ENCODE measurements at places on chromosomes 11 and 22.

DNA sequence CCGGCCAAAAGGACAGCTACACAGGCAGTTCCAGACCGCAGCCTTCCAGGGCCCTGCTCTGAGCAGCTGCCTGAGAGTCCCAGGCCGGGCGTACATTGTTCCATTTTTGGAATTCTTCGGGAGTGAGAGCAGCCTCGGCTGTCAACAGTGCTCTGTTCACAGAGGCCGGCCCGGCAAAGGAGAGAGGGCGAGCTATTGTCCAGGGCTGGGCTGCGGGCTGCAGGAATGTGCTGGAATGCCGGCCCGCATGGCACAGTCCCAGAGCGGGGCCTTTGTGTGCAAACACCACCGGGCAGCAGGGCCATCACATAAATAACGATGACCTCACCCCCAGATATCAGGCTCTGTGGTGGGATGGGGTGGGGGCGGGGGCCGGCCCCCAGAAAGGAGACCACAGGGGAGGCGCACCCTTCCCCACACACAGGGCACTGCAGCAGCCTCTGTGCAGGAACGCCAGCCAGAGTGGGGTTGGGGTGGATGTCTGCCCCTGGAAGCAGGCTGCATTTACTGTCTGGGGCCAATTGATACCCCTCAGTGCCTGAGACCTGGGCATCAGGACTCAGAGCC, 15.8 kb downstream of the LINC01488 start:
- no peak for DNase-seq

DNA sequence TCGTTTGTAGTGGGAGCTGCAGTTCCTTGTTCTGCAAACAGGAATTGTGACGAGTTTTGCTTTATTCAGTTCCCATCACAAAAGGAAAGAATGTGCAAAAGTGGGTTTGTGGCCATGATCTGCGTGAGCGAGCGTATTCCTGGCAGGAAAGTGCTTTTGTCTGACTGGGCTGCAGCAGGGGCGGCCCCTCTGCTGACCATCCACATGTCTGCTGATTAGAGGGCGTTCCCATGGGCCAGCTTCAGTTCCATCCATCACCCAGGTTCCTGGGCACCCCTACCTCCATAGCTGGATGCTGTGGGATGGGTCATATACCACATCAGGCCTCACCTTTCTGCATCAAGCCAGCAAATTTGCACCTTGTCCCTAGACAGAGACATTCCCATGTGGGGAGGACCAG, 28.9 kb upstream of the GAL start:
- DNase-seq, result no peak

GRCh38 chr22:46090036-46090591, 60.2 kb upstream of the PPARA start:
- DNase-seq, result no peak

DNA sequence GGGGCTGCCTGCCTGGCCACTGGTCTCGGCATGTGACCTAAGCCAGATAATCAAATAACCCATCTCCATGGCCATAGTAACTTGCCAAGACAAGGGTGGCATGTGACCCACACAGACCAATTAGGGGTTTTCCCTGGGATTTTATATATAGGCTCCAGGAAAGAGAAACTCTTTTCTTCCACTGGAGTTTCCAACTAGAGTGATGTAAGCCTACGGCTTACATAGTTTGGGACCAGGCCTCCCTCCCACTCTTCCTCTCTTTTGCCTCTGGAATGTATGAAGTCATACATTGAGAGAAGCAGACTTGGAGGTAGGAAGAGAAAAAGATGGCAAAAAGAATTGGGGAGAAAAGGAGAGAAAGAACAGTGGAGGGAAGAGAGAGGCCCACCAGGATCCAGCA, 84.6 kb upstream of the LDLRAD3 start:
- DNase-seq, result no peak

- no peak for DNase-seq
Observed at GRCh38 chr11:44915621-44916020, 35.1 kb downstream of the TP53I11 start.

- no peak for DNase-seq
Observed at GRCh38 chr11:110338684-110339083, 42.3 kb upstream of the RDX start.

DNA sequence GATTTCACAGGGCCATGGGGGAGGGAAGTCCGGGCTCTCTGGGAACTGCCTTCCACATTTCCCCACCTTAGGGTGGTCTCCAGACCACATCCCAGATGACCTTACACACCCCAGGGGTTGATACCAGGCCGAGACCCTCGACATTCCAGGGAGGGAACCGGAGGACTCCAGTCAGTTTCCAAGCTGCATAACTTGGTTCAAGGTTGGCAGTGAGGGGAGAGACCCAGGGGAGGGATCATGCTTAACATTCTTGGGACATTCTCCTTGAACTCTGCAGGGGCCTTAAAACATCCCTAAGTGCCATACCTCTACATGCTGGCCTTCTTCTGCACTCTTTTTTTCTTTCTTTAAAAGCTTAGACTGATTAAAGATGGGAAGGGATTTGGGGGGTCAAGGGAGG, 251.0 kb downstream of the ST3GAL4 start:
- no peak for DNase-seq

DNA sequence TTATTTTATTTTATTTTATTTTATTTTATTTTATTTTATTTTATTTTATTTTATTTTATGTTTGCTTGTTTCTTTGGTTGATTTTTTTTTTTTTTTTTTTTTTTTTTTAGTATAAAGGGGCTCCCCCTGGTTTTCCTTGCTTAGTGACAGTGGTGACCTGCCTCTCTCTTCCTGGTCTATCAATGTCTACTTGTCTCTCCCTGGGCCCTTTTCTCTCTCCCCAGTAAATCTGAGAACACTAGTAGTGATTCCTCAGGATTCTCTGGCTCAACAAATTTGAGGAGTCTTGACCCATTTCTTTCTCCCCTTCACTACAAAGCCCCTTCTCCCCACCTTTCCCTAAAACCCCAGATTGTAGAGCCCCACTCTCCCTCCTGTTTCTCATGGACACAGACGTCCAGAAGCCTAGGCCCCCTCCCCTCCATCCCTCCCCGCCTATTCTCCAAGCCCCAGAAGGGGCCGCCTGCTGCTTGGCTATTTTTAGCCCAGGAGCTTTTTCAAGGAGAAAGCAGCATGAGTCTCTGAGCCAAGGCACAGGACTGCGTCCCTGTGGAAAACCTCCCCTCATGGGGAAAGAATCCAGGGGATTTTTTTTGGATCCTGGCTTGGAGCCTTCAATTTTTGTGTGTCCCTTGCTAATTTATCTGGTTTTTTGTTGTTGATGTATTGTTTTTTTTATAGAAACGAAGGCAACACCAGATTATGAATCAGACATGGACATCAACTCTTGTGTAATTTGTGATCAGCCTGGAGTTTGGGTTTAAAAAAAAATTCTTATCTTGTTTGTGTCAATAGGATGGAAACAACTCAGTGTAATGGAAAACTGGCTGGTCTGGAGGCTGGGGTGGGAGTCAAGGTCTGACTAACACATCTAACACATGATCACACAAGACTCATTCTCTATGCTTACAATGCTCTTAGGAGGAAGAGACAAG, 17.5 kb upstream of the ACCSL start:
- DNase-seq, result no peak

GRCh38 chr11:118305726-118306125, 1.2 kb downstream of the CD3E start:
- DNase-seq, result peak; percentile 71

GRCh38 chr11:113808931-113809330, 29.3 kb downstream of the CLDN25 start:
- DNase-seq, result no peak

GRCh38 chr11:133981156-133981555, 24.4 kb upstream of the IGSF9B start:
- no peak for DNase-seq

GRCh38 chr22:36391638-36392037, 3.9 kb upstream of the MYH9 start:
- no peak for DNase-seq

- no peak for DNase-seq
Observed at GRCh38 chr22:22887621-22888503, at the start of gene IGLL5. IGLL5 (plus strand) TSS chr22:22887816; CDS start chr22:22888054, 238 bp downstream.

DNA sequence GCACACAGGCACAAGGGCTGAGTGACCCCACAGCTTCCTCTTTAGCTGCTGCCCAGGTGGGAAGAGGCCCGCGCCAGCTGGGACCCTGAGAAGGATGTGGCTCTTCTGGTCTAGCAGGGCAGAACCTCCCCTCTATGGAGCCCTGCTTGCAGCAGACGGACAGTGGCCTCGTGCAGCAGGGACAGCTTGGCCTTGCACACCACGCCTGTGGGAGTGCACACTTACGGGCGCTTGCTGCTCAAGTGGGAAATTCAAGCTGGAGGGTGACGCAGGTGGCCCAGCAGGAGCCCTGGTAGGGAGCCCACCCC, 971.4 kb downstream of the BRD1 start:
- DNase-seq, result no peak

Data from T-helper 1 cell (primary cell).